Cerebellar cortex (tissue), 1 donor: ENCODE measurements at places on chromosomes 5 and 9.

DNA sequence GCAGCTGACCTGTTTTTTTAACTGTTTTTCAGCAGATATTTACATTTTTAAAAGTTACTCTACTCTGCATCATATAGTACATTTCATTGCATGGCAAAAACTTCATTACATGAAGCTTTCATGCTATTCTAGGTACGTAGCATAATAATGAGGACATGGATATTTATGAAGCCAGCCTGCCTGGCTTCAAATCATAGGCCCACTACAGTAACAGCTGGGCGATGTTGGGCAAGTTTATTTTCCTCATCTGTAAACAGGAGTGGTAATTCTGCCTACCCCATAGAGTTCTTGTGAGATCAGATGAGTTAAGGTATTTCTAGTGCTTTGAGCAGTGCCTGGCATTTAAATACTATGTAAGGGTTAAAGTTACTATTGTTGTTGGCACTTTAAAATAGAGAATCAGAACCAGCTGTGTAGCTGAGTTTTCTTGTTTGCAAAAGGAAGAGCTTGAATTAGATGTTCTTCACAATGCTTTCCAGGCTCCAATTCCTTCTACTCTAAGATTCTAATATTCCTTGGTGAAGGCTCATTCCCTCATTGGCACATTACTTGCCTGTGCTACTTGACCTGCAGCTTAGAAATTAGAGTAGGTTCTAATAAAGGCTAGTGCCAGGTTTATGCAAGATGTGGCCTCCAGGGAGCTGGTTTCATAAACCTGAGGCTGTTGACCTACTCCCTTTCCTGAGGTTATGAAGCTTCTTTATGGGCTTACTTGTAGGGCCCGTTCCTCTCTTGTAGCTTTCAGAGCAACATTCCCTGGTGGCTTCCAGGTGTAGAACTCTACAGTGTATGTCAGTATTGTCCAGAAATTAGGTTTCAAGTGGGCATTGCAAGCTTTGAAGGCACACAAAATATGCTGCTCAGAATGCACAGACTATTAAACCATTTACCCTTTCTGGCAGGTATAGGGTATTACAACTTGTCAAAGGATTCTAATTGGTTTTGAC lies 14.5 kb downstream of the ANP32B start:
- DNase-seq = no peak

DNA sequence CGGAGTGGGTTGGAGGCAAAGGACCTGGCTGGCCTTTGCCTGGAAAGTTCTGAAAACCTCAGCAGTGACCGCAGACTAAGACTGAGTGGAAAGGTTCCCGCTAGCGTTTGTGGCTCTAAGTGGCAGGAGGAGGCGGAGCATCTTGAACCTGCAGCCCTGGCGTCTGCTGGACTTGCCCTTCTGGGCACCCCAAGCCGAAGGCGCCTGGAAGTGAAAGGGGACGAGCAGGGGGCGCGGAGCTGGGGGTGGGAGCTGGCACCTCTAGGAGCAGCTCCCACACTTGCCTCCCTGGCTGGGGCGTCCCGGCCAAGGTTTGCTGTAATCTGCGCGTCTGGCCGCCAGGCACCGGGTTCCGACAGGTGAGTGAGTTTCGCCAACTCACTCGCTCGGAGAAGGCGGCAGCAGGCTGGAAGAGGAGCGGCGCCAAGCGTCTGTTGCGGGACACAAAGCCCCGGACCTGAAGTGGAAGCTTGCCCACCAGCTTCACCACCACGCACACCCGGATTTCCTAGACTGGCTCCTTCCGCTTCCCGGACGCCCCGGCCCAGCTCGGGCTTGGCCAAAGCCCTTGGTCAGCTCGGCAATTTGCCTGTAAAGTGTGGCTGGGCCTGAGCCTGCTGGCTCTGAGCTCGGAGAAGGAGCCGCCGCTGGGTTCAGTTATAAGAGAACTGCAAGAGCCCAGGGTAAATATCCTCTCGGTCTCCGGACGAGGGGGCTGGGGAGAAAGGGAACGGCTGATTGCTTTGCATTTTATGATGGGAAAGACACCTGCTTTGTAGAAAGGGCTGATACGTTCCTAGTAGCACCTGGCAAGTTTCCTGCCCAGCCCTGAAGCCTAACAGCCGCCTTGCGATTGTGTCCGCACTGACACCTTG lies at the start of gene GNA14:
GNA14 (minus strand) TSS at position 89 of the 875 bp plus-strand sequence. CDS start 529 bp downstream, outside the sequence.
- no peak for DNase-seq

DNA sequence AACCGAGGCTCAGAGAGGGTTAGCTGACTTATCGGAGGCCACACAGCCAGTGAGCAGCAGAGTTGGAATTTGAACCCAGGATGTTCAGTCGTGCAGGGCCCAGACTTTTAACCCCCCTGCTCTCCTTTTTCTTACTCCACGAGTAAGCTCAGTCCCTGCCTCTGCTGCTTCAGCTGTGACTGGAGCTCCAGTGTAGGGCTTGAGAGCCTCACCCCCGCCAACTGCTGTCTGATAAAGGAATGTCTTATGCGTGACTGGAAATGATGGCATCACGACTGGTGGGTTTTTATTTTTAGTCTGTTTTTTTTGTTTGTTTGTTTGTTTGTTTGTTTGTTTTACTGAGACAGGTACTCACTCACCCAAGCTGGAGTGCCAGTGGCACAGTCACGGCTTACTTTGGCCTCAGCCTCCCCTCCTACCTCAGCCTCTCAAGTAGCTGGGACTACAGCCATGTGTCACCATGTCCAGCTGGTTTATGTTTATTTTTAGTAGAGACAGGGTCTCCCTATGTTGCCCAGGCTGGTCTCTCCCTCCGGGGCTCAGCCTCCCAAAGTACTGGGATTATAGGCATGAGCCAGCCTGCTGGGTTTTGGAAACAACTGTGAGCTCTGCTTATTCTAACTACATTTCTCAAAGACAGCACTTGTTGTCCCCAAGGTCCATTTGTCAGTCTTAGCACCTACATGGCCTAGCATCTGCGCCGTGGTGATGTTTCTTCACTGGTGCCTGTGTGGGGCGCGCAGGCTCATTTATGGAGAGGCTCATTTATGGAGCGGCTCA lies 52.5 kb upstream of the NCS1 start:
- DNase-seq = no peak

DNA sequence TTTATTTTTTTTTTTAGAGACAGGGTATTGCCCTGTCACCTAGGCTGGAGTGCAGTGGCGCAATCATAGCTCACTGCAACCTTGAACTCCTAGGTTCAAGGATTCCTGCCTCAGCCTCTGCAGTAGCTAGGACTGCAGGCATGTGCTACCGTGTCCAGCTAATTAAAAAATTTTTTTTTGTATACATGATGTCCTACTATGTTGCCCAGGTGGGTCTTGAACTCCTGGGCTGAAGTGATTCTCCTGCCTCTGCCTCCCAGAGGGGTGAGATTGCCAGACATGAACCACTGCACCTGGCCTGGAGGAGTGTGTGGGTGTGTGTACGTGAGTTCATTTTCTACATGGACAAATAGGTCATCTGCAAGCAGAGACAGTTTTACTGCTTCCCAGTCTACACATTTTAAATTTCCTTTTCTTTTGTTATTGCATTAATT lies 33.8 kb downstream of the JMY start:
- no peak for DNase-seq

DNA sequence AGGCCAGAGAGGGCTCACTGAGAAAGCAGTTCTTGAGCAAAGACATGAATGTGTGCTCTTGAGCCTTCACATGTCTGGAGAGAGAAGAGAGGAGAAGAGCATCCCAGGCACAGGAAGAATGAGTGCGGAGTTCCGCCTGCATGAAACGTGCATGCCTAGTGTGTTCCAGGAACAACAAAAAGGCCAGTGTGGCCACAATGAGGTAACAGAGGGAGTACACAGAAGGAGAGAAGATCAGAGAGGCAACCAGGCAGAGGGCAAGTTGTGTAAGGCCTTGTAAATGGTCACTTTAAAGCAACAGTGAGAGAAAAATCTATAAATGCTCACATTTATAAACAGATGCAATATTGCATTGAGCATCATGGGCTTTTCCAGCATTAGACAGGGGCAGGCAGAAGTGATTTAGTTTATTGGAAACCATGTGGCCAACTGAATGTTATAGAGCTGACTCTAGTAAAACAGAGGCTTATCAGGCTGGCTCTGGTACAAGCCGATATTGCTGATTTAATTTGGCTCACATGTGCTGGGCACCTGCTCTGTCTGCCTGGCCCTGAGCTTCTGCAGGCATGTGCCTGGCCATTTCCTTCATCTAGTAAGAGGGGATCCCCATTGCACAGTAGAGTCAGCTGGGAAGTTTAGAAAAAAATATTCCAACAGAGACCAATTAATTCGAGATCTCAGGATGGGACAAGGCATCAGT lies 185.3 kb downstream of the SAXO1 start:
- no peak for DNase-seq

DNA sequence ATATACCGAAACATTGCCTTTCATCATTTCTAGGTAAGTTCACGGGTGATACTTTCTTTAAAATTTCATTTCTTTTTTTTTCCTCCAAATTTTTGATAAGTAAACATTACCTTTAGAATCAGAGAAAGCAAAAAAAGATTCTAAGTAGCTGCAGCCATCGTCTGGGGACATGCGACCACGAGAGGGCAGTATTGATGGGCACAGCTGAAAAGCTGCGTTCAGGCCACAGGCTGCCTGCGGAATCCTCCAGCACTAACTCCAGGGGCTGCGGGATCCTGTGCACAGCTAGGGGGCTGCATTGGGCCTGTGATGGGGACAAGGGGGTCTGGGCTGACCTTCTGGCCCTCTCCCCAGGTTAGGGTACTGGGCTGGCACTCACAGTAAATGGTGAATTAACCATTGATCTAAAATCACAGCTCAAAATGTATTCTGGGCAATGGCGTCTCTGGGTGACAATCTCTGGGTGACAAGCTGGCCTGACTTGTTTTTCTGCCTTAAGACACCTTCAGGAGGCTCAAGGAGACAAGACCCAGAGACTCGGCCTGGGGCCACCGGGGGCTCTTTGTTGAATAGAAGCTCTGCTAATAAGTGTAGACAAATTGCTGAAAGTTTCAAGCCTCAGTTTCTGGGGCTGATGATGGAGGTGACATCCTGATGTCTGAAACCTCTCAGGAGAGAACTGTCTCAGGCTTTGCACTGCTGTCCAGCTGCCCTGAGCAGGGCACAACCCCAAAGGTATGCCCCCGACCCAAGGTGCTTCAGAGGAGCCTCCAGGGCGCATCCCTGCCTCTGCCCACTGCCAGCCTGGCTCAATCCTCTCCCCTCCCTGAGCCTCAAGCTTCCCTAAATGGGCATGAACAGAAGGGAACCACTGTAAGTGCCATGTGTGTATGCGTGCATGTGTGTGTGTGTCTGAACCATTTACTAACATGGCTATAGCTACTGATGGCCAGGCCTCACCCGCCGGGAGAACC lies 44.3 kb upstream of the SARDH start:
- DNase-seq = peak; percentile 75

GRCh38 chr5:74643111-74643562 lies 2.6 kb upstream of the ENC1 start:
- DNase-seq = no peak

DNA sequence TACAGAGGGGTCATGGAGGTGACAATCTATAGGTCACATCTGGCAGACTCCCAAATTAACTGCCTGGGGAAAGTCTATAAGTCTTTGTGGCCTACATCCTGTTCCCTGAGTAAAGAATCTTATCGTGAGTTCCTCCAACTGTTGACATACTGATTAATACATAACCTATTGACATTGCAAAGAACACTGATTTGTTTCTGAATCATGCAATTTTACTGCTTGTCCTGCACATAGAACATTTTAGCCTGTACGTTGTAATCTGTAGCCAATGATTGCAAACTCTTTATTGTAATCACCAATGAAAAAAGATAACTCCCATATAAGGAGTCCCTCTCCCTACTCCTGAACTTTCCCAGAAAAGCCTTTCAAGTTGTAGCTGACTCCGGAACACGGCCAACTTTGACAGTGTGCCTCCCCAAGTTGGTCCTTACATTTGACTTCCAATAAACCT lies 18.8 kb upstream of the OR2K2 start:
- no peak for DNase-seq

- DNase-seq = no peak
Observed at GRCh38 chr9:110975278-110975677, 63.0 kb downstream of the LPAR1 start.

DNA sequence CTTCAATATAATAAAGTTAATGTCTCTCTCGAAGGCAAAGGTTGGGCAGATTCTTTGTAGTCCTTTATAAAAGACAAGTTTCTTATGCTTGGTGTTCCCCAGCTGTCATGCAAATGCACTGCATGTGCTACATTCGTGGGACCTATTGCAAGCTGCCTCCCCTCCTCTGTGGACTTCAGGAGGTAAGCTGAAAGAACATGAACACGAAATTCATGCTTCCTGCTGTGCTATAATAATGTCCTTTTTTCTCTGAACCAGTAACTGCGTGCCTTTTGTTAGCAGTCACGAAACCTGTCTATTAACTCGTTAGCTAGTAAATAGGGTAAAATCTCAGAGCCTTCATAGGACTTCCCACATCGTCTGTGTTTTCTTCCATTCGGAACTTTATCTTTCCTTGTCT lies 363.5 kb downstream of the CDH9 start:
- no peak for DNase-seq

DNA sequence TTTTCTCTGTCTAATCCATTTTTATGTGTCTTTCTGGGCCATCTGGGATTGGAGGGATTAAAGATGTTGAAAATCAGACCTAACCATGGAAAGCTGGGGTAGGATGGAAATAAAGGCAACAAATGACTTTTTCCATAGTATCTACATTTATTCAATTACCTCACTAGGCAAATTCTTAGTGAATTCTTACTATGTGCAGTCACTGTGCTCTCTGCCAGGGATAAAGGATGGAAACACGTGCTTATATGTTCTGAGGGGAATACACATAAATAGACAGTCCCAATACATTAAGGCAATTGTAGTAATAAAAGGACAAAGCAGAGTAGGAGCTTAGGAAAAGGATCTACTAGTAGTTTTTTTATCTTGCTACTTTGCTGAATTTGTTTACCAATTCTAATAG lies 214.2 kb downstream of the PRR16 start:
- DNase-seq = no peak

DNA sequence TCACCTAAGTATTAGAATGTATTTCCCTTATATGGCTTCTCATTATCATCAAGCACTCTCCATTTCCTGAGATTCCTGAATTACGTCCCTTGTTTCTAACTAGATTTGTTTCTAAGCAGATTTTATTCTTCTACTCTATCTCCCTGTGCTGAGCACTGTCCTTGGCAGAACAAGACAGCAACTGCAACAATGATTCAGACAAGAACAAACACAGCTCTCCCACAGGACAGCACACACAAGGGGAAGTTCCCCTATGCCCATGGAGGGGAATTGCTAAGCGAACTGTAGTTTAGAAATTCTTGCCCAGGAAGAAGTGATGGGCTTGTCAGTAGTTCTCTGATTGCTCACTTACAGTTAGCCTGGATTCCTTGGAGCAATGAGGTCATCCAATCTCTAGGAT lies 759.9 kb downstream of the DTWD2 start:
- DNase-seq = no peak
